Neural progenitor cell (in vitro differentiated cells): ENCODE measurements at places on chromosomes 3 and 15.

GRCh38 chr3:130773366-130773765 is 26.7 kb upstream of the PIK3R4 start:
- H3K4me1 ChIP-seq: no peaks in the 10 kb centered on the region
- no peaks in the 10 kb centered on the region for H3K36me3 ChIP-seq
- no peak for DNase-seq

- no peak overlapping the region for H3K27ac ChIP-seq
- no peaks in the 10 kb centered on the region for H3K36me3 ChIP-seq
- DNase-seq: peak; percentile 39
- H3K27me3 ChIP-seq: no peaks in the 10 kb centered on the region
- H3K4me1 ChIP-seq: peaks cover 10% of the 10 kb centered on the region
These were observed 147.7 kb downstream of the XXYLT1 start for GRCh38 chr3:195123281-195123691.

GRCh38 chr3:14678015-14678503 is 3.1 kb downstream of the C3orf20 start:
- no peaks in the 10 kb centered on the region for H3K4me1 ChIP-seq

GRCh38 chr3:171822431-171823106 is 12.3 kb upstream of the PLD1 start:
- H3K27me3 ChIP-seq: no peaks in the 10 kb centered on the region
- no peak overlapping the region for H3K27ac ChIP-seq
- H3K36me3 ChIP-seq: no peaks in the 10 kb centered on the region

GRCh38 chr3:69009559-69010410 is 3.7 kb downstream of the EOGT start:
- peak; percentile 51 for DNase-seq
- peaks cover 36% of the 10 kb centered on the region for H3K27me3 ChIP-seq
- no peak overlapping the region for H3K27ac ChIP-seq
- H3K4me1 ChIP-seq: peaks cover 23% of the 10 kb centered on the region

- H3K4me3 ChIP-seq: no peak overlapping the region
- no peak for DNase-seq
- H3K4me1 ChIP-seq: peaks cover 8% of the 10 kb centered on the region
These were observed 197.7 kb upstream of the CTNNB1 start for GRCh38 chr3:41001556-41001955.

- H3K4me3 ChIP-seq: peak overlapping the region; percentile 55
- peak overlapping the region; percentile 86 for H3K27ac ChIP-seq
- H3K4me1 ChIP-seq: peaks cover 31% of the 10 kb centered on the region
- DNase-seq: no peak
These were observed 612 bp upstream of the TBL1XR1 start for GRCh38 chr3:177197727-177198460.

DNA sequence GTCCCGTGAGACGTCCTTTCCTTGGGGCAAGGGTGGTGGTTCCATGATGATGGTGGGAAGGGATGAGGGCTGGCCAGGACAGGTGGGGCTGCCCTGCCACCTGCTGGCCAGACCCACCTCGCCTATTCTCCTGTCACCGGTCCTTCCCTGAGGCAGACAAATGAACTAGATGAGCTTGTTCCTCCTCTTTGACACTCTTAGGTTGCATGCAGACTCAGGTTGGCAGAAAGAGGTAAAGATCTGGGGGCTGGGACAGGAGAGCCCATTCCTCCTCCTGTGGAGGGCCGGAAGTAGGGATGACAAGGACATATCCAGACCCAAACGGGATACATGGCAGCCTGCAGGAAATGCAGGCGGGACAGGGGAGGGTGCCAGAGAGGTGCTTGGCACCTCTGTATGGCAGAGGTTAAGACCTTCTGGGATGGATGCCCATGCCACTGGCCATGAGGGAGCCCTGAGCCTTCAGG is 38.6 kb downstream of the ACSBG1 start:
- peak; percentile 47 for DNase-seq
- H3K4me3 ChIP-seq: no peak overlapping the region
- no peaks in the 10 kb centered on the region for H3K4me1 ChIP-seq
- no peaks in the 10 kb centered on the region for H3K36me3 ChIP-seq
- H3K27ac ChIP-seq: no peak overlapping the region

- DNase-seq: no peak
- no peaks in the 10 kb centered on the region for H3K27me3 ChIP-seq
- peaks cover 2% of the 10 kb centered on the region for H3K36me3 ChIP-seq
These were observed 54.4 kb downstream of the ULK4 start for GRCh38 chr3:41907330-41908073.
